ENCODE measurements at places on chromosomes 6 and 20.

GRCh38 chr6:41721414-41721813 lies 14.0 kb downstream of the TFEB start:
- DNase-seq, result no peak

DNA sequence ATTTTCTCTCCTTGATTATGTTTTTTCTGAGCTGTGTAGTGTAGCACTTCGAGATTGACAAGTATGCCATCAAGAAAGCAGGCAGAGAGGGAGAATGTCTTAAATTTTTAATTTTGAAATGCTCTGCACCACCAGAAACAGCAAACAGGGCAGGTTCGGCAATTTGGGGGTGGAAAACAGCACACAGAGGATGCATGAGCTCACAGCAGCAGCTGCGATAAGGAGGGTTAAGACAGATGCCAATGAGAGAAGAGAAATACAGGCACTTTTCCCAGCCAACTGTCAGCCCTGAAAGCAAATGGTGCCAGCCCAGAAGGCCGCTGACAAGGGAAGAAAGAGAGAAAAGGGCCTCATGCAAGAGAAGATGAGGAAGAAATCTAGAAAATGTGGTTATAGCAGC lies 15.1 kb upstream of the SNRPB2 start:
- no peak for DNase-seq

DNA sequence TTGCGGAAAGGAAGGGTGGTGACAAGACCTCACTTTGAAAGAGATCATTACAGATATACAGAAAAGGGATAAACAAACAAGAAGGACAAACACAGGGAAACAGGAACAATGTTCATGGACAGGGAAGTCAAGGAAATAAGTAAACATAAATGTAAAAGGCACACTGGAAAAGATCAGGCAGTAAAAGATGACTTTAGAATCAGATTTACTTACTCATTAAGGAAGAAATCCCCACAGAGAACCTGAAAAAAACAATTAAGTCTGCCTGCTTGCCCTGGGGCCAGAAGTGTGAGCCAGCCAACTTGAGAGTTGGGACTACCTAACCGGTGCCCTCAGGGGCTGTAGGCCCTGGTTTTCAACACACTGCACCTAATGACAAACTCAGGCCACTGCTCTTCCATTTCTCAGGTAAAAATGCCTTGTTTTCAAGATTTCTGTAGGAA lies 1.7 kb downstream of the APMAP start:
- no peak for DNase-seq

DNA sequence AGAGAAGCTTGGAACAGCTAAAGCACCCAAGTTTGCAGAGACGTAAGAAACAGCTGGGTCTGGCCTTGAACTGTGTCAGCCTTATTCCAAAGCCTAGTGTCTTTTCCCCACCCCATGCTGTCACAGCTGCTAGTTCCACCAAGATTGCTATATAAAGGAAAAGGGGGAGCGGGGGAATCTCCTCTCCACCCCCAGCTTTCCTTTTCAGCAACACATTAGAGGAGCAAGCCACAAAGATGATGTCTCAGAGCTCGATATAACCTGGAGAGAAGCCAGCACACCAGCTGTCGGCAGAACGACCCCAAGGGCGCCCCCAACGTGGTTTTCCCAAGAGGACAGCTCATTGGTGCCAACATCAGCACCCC lies 36.5 kb downstream of the ATP9A start:
- no peak for DNase-seq

GRCh38 chr6:18506382-18507017 lies 119.3 kb downstream of the RNF144B start:
- DNase-seq, result no peak

DNA sequence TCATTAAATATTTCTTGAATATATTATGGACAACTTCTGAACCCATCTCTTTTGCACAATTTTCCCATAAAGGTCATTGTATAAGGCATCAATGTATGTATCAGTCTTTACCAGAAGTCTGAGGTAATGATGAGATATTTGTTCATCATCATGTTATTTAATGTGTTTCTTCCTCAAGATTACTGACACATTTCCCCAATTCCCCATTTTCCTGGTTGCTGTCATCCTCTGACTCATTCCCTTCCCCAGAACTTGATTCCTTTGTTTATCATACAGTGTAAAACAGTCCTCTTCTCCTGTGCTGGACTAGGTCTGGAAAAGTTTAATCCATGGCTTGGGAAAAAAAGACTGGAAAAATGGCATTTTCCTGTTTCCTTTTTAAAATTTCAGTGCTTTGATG lies 107.9 kb upstream of the FLRT3 start:
- no peak for DNase-seq

DNA sequence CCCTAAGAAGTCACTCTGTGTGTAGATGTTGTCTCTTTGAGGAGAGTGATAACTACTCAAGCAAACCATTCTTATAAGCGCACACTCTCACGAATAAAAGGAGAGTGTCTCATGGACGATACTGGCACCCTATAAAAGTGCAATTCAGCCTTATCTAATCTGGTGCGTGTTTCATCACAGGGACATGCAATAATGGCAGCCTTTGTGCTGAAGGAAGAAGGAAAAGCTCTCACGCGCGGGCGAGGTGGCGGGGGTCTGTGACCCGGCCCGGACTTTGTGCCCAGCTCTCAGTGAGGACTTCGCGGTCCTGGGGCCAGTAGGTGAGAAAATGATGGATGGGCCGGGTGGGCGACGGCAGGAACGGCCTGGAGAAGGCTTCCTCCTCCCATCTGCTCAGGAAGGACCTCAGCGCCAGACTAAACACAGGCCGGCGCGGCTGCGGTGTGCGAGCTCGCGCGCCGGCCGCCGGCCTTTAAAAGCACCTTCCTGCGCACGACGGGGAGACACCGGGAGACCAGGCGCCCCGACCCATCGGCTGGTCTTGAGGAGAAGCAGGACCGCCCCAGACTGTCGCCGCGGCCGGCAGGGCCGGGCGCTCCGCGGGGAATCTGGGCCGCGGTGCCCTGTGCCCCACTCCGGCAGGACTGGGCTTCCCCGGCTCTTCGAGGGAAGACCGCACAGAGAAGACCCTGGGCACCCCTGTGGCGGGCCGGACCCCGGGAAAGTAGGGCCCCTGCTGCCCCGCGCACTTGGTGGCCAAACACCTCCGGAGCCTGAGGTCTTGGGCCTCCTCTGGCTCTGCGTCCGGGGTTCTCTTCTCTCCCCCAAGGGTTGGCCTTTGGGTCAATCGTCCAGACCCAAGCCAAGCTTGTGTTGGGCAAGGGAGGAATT lies 8.3 kb upstream of the FOXC1 start:
- no peak for DNase-seq

- DNase-seq, result no peak
These were observed 18.8 kb downstream of the CFAP61 start for GRCh38 chr20:20070871-20071726.

- DNase-seq, result no peak
These were observed 361.1 kb downstream of the FOXA2 start for GRCh38 chr20:22223236-22223635.

DNA sequence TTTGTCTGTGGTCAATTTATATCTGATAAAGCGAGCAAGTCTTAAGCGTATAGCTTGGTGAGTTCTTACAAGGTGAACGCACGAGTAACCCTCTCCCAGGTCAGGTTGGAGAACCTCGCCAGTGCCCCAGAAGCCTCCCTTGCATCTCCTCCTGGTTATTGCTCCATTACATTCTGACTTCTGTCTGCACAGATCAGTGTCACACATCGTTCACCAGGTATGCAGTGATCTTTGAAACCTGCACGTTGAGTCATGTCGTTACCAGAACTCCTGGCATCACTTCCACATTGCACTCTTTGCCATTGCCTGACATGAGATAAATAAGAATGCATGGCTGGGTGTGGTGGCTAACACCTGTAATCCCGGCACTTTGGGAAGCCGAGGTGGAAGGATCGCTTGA lies 44.2 kb downstream of the AKAP12 start:
- no peak for DNase-seq

GRCh38 chr20:20463933-20464374 lies 96.0 kb downstream of the INSM1 start:
- no peak for DNase-seq

GRCh38 chr6:113994934-113995342 lies 24.0 kb upstream of the HDAC2 start:
- DNase-seq, result peak; percentile 26

GRCh38 chr20:12467758-12468157 lies 541.0 kb upstream of the SPTLC3 start:
- no peak for DNase-seq

DNA sequence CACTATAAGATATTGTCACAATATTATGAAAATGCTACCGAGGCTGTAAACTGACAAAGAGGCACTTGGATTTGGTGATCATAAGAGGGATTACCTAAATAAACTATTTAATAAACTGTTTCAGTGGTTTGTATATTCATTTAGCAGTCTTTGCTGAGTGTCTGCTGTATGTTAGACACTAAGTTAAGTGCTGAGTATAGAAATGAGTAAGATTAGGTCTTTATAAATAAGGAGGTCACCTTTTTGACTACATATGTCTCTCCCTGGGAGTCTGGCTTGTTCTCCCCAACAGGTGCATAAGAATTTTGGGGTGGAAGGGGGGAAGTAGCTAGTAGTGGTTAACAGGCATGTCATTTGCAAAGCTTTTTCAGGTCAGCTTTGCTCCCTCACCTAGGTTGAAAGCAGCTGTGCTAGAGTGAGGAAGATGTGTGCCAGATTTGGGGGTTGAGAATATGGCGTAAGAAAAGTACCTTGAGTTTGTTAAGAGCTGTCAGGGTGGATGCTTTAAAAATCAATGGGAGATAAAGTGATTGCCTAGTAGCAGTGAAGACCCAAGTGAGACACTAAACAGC lies 246.3 kb downstream of the ZFAND3 start:
- DNase-seq, result no peak

- DNase-seq, result no peak
These were observed 20.6 kb upstream of the CST3 start for GRCh38 chr20:23658336-23658735.

GRCh38 chr20:50496773-50497385 lies 13.3 kb upstream of the PTPN1 start:
- DNase-seq, result no peak

- no peak for DNase-seq
These were observed 67.9 kb downstream of the LIN28B start for GRCh38 chr6:105024803-105025202.

DNA sequence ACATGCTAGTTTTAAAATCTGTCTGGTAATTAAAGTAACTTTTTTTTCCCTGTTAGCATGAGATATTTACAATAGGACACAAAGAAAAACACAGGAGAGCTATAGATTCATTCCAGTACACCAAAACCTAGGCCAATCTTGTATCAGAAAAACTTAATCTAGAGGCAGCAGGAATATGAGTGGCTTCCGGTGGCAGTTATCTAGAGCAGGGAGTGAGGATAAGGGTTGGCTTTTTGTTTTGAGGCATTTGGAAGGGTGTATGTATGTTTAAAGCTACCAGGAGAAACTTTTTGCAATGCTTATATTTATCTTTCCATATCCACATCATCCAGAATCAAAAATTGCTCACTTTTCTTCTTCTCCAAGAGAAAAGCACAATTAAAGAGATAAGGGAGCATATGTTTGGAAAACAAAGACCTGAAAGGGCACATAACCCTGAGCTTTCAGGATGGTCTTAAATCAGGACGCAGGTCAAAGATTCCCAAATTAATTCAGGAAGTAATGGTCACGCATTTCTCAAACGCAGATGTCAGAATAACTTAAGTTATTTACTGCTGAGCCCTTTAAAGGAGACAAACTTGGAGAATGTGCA lies 13.1 kb downstream of the TFAP2A start:
- no peak for DNase-seq

DNA sequence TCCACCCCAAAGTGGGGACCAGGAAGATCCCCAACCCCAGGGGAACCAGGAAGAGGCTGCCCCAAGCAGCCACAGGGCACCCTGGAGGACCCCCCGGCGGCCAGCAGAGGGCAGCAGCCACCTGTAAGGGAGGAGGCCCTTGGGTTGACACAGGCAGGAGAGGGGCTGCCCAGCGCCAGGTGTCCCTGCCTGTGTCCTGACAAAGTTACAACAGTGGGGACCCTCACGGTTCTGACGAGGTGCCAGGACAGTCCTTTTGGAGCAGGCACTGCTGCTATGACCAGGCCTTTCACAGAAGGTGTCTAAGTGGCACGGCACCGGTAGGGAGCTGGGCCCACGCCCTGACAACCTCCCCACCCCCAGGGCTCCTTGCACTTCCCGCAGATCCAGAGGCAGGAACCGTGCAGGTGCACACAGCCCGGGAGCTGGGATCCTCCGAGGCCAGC lies 176.7 kb downstream of the BMP7 start:
- peak; percentile 10 for DNase-seq

- no peak for DNase-seq
These were observed 460.4 kb upstream of the MARCKS start for GRCh38 chr6:113396730-113397129.

GRCh38 chr6:130366107-130367005 lies 539 bp downstream of the TMEM200A start:
- DNase-seq, result peak; percentile 14

GRCh38 chr6:17311595-17312311 lies 30.6 kb downstream of the RBM24 start:
- no peak for DNase-seq

DNA sequence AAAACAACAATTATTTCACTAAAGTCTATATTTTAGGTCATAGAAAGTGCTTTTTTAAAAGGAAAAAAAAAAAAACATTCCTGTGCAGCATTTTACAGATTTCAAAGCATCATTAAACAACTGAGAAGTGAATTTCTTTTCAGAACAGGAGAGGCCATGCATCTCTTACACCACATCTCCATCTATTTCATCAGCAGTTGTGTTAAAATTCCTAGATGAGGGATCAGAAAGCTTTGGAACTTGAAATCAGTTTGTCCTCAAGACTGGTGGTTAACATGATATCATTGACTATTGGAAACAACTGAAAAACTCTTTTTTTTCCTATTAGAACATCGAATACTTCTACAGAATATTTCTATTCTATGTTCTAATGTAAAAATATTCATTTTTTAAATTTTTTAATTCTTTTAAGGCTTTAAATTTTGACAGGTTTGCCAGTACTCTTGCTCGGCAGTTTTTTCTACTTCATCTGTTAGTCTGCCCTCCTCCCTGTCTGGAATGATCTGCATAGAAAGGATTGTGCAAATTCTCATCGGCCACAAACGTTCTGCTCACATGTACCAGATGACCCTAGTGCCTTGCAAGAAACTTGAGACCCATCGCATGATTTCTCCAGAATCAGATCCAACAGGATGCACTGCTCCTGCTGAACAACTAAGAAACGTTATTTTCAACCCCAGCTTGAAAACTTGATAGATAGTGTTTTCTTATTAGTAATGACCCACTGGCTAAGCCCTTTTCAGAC lies 411.0 kb upstream of the AGPAT4 start:
- no peak for DNase-seq

DNA sequence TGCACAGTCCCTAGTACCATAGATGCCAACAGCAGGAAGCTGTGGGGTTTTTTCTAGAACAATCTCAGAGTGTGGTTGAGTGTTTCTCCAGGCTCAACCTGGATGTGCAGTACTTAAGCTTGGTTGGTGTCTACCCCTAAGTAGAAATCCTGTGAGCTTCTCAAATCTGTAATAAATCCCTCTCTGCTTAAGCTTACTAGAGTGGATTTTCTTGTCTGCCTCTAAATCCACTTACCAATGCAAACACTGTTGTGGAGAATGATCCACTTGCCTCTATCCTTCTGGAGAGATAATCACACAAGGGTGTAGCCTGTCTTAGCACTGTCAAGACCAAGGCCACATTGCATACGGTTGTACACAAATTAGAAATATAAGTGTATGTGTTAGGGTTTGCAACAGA lies 43.3 kb upstream of the CLIC5 start:
- no peak for DNase-seq

Data from CD4-positive, alpha-beta memory T cell (primary cell).